Activated gamma-delta T cell treated with Interleukin-2 at 50 U/mL for 16 hours (primary cell): ENCODE measurements at places on chromosomes 2 and 18.

DNA sequence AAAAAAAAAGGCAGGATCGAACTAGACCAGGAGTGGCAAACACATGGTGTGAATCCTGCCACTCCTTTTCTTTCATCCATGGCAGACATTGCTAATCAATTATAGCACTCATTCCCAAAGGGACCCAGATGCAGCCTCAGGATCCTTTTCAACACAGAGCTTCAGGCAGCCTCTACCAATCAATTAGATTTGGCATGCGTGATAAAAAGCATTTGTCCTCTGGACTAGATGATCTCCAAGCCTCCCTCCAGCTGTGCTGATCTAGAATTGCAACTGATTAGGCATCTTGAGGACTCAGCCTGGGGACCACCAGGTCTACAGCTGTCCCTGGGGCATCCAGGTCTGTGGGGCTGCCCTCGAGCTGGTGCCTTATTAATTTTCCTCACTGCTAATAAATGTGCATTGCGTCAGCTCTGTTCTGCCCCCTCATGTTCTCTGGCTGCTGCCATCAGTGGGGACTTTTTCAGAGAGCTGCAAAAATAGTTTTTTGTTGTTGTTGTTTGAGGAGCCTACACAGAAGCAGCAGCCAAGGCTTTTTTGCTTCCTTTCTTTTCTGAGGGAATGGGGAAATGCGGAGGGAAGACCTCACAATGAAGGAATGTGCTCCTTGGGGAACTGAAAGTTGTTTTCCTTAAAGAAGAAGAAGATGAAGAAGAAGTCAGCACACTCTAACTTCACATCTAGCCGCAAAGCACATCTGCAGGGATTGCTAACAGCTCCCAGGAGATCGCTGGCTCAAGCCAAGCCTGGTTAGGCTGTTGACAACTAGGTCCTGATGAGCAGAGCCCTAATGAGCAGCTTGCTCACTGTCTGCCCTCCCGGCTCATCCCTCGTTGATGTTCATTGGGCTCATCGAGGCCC is 8.8 kb upstream of the ATOH8 start:
- DNase-seq, result no peak

DNA sequence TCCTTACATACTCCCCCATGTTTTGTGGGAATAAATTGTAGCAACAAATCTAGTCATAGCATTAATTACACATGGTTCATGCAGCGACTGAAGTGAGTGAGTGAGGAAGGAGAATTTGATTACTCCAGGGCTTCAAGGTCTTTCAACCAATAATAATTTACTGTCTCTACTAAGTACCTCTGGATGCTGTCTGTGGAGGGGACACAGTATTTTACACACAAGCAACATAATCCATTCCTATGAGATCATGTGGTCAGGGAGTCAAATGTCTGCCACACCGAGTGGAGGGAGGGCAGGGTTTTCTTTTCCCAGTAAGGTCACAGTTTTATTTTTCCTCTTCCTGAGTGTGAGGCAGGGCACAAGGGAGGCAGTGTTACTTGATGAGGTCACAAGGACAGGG is 334.7 kb upstream of the CELF4 start:
- no peak for DNase-seq

DNA sequence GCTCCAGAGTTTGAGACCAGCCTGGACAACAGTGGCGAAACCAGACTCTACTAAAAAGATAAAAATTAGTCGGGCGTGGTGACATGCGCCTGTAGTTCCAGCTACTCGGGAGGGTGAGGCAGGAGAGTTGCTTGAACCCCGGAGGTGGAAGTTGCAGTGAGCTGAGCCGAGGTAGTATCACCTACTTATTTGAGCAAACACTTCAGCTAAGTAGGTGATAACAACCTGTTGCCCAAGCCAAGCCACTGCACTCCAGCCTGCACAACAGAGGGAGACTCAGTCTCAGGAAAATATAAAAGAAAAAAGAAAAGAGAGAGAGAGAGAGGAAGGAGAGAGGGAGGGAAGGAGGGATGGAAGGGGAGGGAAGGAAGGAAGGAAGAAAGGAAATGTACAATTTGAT is 21.3 kb downstream of the FER1L5 start:
- no peak for DNase-seq

DNA sequence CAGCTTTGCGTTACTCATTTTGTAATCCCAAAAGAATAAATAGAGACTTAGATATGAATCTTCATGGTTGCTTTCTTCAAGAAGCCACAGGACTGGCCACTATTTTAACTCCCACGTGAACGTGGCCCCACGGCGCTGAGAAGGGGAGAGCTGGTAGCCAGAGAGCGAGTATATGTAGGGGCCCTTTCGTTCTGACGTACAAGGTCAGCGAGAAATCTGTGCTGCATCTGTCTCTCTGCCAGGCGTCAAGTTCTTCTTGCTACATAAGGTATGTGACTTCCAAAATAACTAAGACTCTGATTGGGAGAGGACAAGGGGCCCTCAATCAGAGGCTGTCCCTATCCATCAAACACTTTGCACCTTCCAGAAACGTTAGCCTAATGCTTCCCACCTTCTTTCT is 149.2 kb downstream of the PLEKHA3 start:
- no peak for DNase-seq

GRCh38 chr2:230411570-230412370 is 4.2 kb upstream of the SP100 start:
- peak; percentile 52 for DNase-seq

DNA sequence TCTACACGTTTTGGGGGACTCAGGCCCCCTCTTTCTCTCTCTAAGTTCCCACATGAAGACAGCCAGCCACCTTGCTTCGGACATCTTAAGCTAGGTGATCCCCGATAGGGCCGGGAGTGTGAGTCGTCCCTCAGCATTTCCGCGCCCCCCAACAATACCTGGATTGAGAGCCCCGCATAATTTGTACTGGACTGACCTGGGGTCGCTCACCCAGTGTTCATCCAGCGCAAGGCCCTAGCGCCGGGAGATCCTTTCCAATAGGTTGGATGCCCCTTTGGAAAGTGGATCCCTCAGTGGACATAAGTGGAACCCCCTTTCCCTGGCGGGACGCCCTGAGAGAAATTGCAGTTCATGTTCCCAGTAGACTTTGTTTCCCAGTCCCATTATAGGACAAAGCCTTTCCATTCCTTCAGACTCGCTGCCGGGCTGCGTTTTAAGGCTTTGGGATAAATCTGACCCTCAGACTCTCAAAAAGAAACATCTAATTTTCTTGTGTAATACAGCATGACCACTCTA is 77.8 kb upstream of the KCNH7 start:
- no peak for DNase-seq

DNA sequence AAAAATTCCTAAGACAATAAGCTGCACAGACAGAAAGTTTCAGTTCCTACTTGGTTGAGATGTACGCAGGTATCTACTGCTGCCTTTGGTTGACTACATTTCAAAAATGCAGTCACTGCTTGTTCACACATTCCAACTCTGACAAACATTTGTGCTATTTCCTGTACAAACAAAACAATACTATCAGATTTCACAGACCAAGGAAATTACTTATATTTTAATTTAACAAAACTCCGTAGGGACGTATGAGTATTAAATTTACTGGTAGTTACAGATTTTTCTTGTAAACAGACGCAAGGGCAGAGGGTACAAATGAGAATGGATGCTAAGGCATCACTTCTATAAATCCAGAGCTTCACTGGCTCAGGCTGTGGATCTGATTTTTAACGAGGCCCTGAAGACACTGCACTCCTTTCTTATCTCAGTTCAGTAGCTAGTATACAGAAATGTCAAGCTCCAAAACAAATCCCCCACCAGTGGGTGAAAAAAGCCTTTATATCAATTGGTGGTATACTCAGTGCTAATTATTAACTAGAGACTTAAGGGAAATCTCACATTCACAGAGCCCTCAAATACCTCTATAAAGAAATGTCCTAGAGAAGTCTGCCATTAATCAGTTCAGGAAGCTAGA is 31.7 kb upstream of the TTC32 start:
- no peak for DNase-seq

- no peak for DNase-seq
Measured at GRCh38 chr18:12577848-12578247, 80.1 kb downstream of the SPIRE1 start.

- DNase-seq, result no peak
Measured at GRCh38 chr2:85012855-85013254, 41.9 kb downstream of the KCMF1 start.

GRCh38 chr2:51782921-51783765 is 751.2 kb upstream of the NRXN1 start:
- no peak for DNase-seq

DNA sequence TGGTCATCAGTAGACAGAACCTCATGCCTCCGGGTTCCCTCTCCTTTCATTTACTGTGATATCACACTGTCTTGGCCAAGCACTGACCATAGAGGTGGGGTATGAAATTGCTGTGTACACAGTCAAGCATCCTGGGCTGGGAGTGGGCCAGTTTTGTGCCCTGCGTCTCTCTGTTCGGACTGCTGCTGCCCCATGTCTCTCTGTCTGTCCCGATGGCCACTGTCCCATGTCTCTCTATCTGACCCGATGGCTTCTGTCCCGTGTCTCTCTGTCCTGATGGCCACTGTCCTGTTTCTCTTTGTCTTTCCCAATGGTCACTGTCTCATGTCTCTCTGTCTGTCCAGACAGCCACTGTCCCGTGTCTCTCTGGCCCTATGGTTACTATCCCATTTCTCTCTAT is 164.9 kb downstream of the ARL4C start:
- DNase-seq, result no peak

GRCh38 chr2:220585241-220585640 is 957.8 kb downstream of the SLC4A3 start:
- DNase-seq, result no peak

DNA sequence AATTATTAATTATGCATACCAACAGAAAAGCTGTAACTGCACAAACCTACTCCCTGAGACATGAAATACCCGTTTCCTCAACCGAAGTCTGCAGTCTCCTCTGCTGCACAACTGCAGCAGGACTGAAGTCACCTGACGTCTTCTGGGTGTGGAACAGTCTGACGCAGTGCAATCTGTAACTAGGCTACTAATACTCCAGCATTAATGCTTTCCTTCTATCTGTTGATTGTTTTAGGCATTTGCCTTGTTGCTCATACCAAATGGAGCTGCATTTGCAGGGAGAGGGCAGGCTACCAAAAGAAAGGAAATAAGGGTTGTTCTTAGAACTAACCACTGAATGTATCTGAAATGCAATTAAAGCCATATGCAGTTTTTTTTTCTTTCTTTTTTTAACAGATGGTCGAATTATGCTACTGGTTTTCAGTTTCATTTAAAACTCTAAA is 40.1 kb downstream of the RTN4 start:
- peak; percentile 15 for DNase-seq

GRCh38 chr18:23137788-23138216 is 2.5 kb downstream of the CABLES1 start:
- no peak for DNase-seq

DNA sequence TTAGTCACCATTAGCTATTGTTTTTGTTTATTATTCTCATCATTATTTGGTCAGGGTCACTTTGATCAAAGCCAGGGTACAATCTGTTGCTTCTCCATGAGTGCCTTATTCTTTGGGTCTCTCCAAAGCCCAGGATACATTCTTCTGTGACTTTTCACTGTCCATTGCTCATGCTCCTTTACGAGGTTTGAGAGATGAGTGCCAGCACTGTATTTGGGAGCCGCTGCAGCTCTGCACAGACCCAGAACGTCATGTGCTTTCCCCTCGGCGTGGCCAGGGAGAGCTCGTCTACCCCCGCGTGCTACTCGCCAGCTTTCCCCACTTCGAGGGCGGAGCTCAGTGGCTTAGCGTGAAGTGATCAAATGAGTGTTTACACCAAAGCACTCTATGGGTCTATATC is 123.7 kb downstream of the COL6A3 start:
- DNase-seq, result no peak

DNA sequence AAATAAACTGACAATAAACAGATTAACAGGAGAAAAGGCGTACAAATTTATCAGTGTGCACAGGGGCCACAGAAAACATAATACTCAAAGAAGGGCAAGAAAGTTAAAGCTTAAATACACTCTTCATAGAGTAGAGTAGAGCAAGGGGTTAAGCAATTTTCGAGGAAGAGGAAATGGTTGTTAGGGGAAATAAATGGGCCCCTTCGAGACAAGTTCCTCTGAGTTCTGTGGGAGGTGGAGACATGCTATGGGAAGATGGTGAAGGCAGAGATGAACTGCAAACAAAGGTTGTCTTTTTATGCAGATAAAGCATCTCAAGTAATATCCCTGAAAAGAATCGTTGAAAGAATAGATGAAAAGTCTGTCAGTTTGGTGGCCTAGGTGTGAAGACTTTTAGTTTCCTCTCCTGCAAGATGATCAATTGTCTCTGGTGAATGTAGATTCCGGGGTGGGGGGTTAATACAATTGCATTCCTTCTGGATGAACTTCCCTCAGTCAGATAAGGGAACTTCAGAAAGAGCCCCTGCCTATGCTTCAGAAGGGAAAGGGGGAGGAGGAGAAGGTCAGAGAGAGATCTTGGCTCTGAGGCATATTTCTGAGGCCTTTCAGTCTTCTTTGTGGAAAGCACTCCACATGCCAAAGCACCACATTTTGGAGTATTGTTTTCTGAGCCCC is 127.0 kb downstream of the METTL4 start:
- DNase-seq, result no peak

- no peak for DNase-seq
Measured at GRCh38 chr2:46778511-46778910, 137.1 kb downstream of the MCFD2 start.

- no peak for DNase-seq
Measured at GRCh38 chr2:199778655-199779054, 72.3 kb downstream of the FTCDNL1 start.

GRCh38 chr2:194343167-194343566 is 1313.9 kb upstream of the SLC39A10 start:
- no peak for DNase-seq
